Fibroblast of skin of back (primary cell): ENCODE measurements at places on chromosomes 2 and 18.

GRCh38 chr2:12928197-12928774, 211.6 kb downstream of the TRIB2 start:
- DNase-seq = peak; percentile 88

DNA sequence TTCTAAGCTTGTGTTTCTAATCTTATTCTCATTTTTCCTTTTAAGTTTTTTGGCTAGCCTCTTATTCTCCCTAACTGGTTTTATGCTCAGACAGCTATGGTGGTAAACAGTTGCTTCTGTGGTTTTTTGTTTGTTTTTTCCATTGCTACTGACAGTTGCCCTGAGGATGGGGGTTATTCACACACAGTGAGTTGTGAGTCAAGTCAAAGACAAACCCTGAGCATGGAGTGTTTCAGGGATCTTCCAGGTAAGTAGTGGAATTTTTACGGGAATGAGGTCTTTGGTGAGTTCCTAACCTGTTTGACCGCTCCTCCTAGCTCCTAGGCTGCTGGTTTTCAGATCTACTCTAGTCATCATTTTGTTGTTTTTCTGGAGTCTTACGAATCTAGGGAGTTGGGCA, 162.8 kb downstream of the ZNF407 start:
- DNase-seq = no peak

GRCh38 chr18:830315-830901, 18.4 kb upstream of the YES1 start:
- DNase-seq = peak; percentile 69

DNA sequence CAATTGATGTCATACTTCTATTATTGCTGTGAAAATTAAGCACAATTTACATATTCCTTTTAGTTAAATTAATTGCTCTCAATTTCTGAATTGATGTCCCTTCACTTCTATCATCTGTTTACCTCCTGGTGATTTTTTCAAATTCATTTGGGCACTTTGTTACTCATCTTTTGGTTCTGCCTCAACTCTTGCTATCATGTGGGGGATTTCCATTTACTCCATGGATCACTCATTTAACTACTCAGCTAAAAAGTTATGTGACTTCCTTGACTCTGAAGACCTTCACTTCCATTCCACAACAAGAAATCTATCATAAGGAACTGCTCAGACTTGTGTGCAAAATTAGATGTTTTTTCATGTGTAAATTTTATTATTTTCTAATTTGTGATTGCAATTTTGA, 126.2 kb downstream of the EHBP1 start:
- DNase-seq = no peak

DNA sequence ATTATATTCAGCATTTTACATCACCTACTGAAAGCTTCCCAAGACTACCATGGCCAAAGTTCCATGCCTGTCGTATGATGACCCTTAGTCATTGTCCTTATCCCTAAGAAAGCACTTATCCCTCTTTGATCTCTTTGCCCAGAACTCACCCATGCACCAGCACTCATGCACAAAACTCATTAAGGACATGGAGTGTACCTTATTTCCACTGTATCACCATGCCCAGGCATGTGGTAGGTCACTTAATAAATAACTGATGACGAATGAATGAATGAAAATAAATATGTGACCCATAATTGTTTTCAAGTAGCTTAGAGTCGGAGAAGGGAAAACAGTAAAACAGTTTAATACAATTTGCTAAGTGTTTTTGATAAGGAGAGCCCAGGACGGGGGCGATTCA, 220.1 kb downstream of the IKZF2 start:
- DNase-seq = no peak

GRCh38 chr2:74063486-74063885, 78.8 kb downstream of the TET3 start:
- DNase-seq = no peak

DNA sequence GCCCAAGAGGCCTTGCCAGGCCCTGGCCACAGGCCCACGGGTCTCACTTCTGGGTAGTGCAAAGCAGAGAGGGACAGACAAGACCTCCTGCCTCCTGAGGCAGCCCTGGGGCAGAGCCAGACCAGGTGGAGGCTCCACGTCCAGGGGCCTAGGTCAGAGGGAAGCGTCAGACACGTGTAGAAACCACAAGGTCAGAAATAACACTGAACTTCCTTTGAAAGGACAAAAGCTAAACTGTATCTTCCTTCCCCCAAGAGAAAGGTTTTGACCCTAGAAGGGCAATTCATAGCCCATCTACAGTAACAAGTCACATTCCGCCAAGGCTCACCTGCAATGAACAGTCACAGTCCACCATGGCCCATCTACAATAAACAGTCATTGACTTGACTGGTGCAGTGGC, 17.9 kb downstream of the SDC1 start:
- no peak for DNase-seq

DNA sequence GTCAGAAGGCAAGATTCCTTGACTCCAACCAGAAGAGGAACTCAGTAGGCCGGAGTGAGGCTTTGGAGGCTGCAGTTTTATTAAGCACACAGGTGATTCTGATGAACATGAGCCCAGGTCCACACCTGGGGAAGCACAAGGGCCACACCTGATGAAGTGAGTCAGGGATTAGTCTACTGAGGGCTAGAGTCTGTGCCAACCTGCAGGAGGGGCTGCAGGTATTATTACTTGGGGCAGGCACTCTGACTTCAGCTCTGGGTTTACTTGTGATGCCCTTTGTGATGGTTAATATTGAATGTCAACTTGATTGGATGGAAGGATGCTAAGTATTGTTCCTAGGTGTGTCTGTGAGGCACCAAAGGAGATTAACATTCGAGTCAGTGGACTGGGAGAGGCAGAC, 75.2 kb upstream of the ZCCHC2 start:
- DNase-seq = no peak

DNA sequence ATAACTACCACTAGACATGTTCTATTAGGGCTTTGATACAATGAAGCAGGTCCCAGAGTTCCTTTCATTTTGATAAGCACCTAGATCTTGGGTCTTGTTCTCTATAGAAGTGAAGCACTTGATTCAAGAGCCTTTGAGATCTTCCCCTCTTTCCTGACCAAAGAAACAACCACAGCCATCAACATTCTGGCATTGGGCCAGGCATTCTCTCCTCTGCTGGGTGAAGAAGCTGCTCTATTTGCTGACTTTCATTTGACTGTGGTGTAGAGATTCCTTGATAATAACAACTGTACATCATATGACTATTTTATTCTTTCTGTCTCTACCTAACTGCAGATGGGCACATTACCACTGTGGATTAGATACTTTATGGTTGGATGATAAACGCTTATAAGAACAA, 96.6 kb upstream of the LYPD1 start:
- peak; percentile 6 for DNase-seq

GRCh38 chr2:185700883-185701282, 37.7 kb upstream of the FSIP2 start:
- no peak for DNase-seq

DNA sequence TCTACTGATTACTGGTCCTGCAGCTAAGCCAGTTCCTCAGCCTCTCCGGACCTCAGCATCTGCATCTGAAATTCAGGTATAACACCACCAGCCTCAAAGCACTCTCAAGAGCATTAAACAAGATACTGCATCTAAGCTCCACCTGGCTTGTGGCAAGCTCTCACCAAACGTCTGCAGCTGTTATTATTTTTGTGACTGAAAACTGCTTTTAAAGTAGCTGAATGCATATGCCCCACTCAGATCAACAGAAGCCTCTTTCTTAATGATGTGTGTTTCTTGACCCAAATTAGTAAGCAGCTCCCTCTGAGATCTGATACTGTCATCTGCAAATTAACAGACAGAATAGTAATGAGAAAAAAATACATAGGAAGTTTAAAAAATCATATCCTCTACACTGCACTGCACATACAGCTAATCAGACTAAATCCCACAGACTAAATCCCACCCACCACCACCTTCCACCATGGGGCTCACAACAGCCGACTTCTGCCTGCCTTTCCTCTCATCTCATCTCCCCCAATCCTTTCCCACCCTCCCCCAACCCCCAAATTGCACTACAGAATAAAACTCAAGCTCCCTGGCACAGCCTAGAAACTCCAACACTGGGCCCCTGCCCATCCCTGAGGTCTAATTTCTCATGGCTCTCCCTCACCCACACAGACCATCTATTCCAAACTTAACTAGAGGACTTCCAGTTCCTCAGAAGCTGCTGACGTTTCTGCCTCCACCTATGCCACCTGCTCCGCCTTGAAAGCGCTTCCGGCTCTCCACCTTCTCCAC, 52.9 kb downstream of the TMEM163 start:
- DNase-seq = no peak

- peak; percentile 31 for DNase-seq
Observed at GRCh38 chr2:58594762-58595161, 353.6 kb upstream of the FANCL start.

- peak; percentile 19 for DNase-seq
Observed at GRCh38 chr2:7844414-7844965, 837.4 kb upstream of the ID2 start.

- DNase-seq = no peak
Observed at GRCh38 chr2:118644190-118644589, 203.3 kb downstream of the EN1 start.

GRCh38 chr2:240477916-240478315, 42.5 kb downstream of the GPC1 start:
- no peak for DNase-seq

- DNase-seq = no peak
Observed at GRCh38 chr2:136916131-136916530, 150.8 kb downstream of the THSD7B start.

DNA sequence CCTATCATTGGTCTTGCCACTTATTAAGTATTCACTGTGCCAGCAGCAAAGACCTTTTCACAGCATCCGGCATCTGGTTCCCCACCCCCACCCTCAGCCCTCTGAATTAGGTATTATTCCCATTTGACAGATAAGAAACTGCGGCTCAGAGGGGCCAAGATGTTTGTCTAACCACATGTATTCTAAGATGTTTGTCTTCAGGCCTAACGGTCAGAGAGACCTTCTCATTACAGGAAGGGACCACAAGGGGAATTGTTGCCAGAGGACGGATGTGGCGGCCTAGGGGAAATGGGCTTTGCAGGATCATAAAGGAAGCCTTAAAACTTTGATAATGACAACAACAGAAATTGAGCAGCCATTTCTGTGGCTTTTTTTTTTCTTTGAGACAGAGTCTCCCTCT, 16.6 kb downstream of the NPPC start:
- DNase-seq = no peak

GRCh38 chr2:20231598-20232026, 6.7 kb upstream of the SDC1 start:
- DNase-seq = peak; percentile 45

DNA sequence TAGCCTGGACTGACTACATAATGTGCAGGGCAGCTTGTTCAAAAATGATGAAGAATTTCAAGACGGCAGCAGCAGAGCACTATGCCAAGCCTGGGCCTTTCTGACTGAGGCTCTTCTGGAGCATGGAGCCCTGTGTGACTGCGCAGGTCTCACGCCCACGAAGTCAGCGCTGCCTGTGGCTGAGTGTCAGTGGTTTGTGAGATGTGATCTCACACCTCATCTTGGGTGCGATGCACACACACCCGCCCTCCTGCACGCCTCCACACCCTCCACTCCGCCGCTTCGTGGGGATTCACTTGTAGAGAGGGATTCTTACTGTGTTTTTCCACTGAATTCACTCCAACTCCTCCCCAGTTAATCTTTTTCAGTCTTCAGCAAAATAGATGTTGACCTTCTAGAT, 103.9 kb downstream of the VIT start:
- no peak for DNase-seq

- DNase-seq = no peak
Observed at GRCh38 chr2:233460726-233461441, 105.7 kb downstream of the USP40 start.
